ENCODE measurements at places on chromosomes 2 and 18. TPM values are rescaled to one million over a fixed set of nuclear protein-coding genes. Genes with fewer than 3 reads are reported as not detected.

- no peak overlapping the region for H3K27ac ChIP-seq
- no peak overlapping the region for H3K4me3 ChIP-seq
- no peak for DNase-seq
These were observed 16.5 kb downstream of the SUMO1 start for GRCh38 chr2:202221873-202222272.

GRCh38 chr2:214810671-214811070 lies 1.2 kb upstream of the BARD1 start:
- H3K4me3 ChIP-seq = peak overlapping the region; percentile 80
- DNase-seq = no peak
- H3K27me3 ChIP-seq = no peaks in the 10 kb centered on the region

DNA sequence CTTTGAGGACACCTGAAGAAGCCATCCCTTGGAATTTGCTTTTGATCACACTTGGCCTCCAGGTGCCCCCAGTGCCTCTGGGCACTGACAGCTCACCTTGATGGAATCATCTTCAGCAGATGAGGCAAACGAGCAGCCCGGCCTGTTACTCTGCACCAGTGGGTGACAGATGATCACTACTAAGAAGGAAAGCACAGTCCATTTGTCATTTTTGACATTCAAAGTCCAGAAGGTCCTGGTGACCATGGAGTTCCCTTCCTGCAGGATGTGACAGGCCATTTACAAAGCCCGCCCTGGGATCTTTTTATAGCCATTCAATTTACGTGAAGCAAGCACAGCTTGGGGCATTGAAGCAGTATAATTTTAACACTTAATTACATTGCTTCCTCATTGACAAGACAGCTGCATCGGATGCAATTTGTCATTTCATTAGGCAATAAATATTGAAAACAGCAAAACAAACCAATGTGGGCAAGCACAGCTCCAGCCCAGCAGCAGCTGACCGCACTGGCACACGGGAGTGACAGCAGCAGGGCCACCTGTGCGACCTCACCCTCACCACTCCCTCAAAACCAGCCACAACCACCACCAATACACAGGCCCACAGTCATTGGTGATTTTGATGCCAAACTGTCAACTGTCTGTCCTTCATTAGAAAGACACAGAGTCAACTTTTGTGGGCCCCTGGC lies 76.0 kb upstream of the SLC66A3 start:
- no peak overlapping the region for H3K4me3 ChIP-seq
- H3K4me1 ChIP-seq = no peaks in the 10 kb centered on the region
- H3K36me3 ChIP-seq = no peaks in the 10 kb centered on the region
- DNase-seq = no peak
- H3K27ac ChIP-seq = no peak overlapping the region
- H3K27me3 ChIP-seq = no peaks in the 10 kb centered on the region

GRCh38 chr2:25354116-25354515 lies 12.4 kb upstream of the DNMT3A start:
- no peaks in the 10 kb centered on the region for H3K4me1 ChIP-seq
- no peaks in the 10 kb centered on the region for H3K27me3 ChIP-seq
- H3K36me3 ChIP-seq = no peaks in the 10 kb centered on the region
- no peak overlapping the region for H3K4me3 ChIP-seq
- H3K27ac ChIP-seq = no peak overlapping the region
- DNase-seq = no peak

GRCh38 chr2:179729966-179730365 lies 131.4 kb downstream of the ZNF385B start:
- H3K27ac ChIP-seq = no peak overlapping the region
- H3K4me1 ChIP-seq = no peaks in the 10 kb centered on the region
- no peak overlapping the region for H3K4me3 ChIP-seq
- H3K36me3 ChIP-seq = no peaks in the 10 kb centered on the region
- H3K27me3 ChIP-seq = no peaks in the 10 kb centered on the region

- no peaks in the 10 kb centered on the region for H3K4me1 ChIP-seq
- no peak overlapping the region for H3K4me3 ChIP-seq
These were observed 16.8 kb downstream of the KDSR start for GRCh38 chr18:63350230-63350629.

- no peak for DNase-seq
- H3K4me3 ChIP-seq = no peak overlapping the region
- no peaks in the 10 kb centered on the region for H3K27me3 ChIP-seq
- H3K27ac ChIP-seq = no peak overlapping the region
These were observed 11.9 kb downstream of the NPAS2 start for GRCh38 chr2:100831831-100832230.

DNA sequence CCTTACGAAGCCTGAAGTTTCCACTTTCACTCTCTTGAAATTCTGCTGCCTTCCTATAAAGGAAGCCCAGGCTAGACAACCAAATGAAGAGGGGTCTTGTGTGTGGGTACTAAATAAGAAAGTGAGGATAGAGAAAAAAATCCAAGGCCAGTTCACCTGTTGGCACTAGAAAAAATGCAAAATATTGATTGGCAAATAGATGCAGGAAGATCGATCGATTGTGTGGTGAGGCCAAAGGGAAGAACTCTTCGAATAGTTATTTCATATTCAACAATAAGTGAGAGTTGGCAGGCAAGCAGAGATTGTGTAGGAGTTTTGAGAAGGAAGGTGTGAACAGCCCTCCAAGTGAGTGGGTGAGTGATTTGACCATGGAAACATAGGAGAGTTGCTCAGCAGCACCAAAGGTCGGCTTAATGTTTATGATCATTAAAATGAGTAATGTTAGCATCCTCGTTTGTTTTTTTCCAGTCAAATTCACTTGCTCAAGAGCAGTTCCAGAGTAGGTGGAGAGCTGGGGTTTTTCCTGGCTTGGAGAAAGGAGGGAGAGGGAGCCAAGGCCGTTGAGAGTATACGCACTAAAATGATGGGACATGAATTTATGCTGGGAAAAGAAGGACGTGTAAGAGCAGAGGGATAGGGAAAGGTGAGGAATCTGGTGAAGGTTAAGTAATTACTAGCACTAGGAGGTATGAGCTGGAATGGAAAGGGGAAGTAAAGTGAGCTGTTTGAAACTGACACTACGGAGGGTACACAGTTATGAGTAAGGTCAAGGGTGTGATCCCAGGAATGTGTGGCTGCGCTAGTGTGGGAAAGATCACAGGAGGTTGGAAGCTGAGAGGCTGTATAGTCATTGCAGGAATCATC lies 1.1 kb upstream of the NAPG start:
- H3K4me1 ChIP-seq = peaks cover 31% of the 10 kb centered on the region
- H3K4me3 ChIP-seq = peak overlapping the region; percentile 63
- H3K27me3 ChIP-seq = no peaks in the 10 kb centered on the region

DNA sequence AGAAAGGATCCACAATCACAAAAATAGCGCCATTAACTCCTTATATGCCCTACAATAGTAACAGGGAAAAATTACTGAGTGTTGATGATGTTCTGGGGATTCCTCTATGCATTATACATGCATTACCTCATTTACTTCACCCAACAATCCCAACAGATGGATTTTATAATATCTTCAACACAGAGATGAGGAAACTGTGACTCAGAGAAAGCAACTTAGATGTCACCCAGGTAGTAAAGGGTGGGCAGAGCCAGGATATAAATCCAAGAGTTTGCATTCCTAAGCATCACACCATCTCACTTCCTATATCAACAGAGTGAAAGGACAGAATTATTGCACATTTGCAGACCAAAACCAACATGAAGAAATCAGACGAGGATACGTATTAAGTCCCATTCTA lies 144.2 kb downstream of the TCF4 start:
- no peaks in the 10 kb centered on the region for H3K36me3 ChIP-seq
- no peak for DNase-seq
- no peak overlapping the region for H3K4me3 ChIP-seq
- no peak overlapping the region for H3K27ac ChIP-seq
- no peaks in the 10 kb centered on the region for H3K27me3 ChIP-seq
- H3K4me1 ChIP-seq = no peaks in the 10 kb centered on the region

DNA sequence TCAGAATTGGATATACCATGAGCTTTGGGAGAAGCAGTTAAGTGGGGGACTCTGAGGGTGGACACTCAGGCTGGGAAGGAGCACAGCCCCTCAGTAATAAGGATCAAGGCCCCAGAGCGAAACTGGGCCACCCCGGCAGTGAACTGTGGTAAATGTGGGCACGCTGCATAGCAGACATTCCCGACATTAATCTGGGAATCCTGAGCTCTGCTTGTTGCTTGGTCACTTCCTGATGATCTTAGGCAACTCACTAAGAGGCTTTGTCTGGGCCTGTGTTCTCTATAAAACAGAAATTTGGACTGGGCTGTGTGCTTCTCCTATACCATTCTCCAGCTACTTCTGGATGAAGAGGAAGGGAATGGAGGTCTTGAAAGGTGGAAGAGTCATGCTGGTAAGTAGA lies 4.8 kb downstream of the TGFBRAP1 start:
- H3K27me3 ChIP-seq = no peaks in the 10 kb centered on the region
- peaks cover 11% of the 10 kb centered on the region for H3K4me1 ChIP-seq
- no peaks in the 10 kb centered on the region for H3K36me3 ChIP-seq
- DNase-seq = no peak

DNA sequence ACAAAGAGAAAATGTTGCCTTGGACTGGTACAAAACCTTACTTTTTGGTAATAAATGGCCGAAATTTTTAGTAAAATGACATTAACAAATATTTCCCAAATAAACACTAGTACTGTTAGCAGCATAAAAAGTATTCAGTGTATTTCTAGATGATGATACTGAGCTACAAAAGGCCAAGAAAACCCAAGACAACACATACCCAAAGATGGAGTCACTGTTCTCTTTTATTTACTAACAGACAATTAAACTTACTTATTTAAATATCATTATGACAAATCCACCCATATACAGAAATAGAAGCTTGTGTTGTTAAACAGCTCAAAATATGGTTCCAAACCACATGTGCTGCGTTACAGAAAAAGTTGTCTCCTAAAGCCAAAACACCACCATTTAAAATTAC lies 239.9 kb downstream of the ZEB2 start:
- no peaks in the 10 kb centered on the region for H3K27me3 ChIP-seq
- no peak overlapping the region for H3K27ac ChIP-seq
- no peaks in the 10 kb centered on the region for H3K36me3 ChIP-seq
- no peak overlapping the region for H3K4me3 ChIP-seq

- H3K36me3 ChIP-seq = no peaks in the 10 kb centered on the region
- H3K27me3 ChIP-seq = no peaks in the 10 kb centered on the region
- H3K4me1 ChIP-seq = no peaks in the 10 kb centered on the region
- no peak overlapping the region for H3K4me3 ChIP-seq
- no peak overlapping the region for H3K27ac ChIP-seq
These were observed 335.3 kb downstream of the DLGAP1 start for GRCh38 chr18:4119813-4120212.

DNA sequence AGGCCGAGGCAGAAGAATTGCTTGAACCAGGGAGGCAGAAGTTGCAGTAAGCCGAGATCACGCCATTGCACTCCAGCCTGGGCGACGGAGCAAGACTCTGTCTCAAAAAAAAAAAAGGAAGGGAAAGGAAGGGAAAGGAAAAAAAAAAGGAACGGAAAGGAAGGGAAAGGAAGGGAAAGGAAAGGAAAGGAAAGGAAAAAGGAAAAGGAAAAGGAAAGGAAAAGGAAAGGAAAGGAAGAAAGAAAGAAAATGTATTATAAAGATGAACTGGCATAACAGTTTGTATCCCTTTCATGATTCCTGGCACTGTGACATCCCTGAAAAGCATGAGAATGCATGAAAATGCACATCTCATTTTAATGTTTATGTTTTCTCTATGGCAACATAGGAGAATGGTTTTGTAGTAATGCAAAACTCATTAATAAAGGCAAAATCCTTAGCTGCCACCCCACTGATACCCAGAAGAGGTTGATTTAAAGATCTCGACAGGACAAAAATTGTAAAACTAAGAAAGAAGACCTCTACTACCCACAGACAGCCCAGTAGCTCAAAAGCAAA lies 11.5 kb upstream of the MREG start:
- DNase-seq = no peak
- no peaks in the 10 kb centered on the region for H3K27me3 ChIP-seq
- peaks cover 8% of the 10 kb centered on the region for H3K36me3 ChIP-seq
- H3K27ac ChIP-seq = no peak overlapping the region
- no peak overlapping the region for H3K4me3 ChIP-seq
- peaks cover 5% of the 10 kb centered on the region for H3K4me1 ChIP-seq

DNA sequence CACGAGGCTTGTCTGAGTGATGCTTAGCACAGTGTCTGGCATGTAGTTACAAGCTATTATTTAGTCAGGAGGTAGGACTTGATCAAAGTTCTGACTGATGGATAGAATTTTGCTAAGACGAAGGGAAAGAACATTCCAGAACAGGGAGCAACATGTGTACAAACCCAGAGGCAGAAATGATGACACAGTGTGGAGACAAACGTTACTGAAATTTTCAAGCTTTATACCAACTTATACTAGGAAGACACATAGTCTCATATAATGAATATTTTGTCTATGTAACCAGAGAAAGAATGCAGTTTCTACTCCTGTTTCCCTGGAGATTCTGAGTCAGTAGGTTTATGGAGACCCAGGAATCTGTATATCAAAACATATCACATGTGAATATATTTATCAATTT lies 123.4 kb downstream of the FAM124B start:
- H3K27me3 ChIP-seq = no peaks in the 10 kb centered on the region
- no peaks in the 10 kb centered on the region for H3K4me1 ChIP-seq
- no peak for DNase-seq
- no peak overlapping the region for H3K27ac ChIP-seq
- no peaks in the 10 kb centered on the region for H3K36me3 ChIP-seq

GRCh38 chr18:3151399-3152264 lies 68.1 kb downstream of the MYOM1 start:
- DNase-seq = no peak
- peaks cover 11% of the 10 kb centered on the region for H3K4me1 ChIP-seq
- no peaks in the 10 kb centered on the region for H3K27me3 ChIP-seq
- no peaks in the 10 kb centered on the region for H3K36me3 ChIP-seq
- no peak overlapping the region for H3K27ac ChIP-seq

DNA sequence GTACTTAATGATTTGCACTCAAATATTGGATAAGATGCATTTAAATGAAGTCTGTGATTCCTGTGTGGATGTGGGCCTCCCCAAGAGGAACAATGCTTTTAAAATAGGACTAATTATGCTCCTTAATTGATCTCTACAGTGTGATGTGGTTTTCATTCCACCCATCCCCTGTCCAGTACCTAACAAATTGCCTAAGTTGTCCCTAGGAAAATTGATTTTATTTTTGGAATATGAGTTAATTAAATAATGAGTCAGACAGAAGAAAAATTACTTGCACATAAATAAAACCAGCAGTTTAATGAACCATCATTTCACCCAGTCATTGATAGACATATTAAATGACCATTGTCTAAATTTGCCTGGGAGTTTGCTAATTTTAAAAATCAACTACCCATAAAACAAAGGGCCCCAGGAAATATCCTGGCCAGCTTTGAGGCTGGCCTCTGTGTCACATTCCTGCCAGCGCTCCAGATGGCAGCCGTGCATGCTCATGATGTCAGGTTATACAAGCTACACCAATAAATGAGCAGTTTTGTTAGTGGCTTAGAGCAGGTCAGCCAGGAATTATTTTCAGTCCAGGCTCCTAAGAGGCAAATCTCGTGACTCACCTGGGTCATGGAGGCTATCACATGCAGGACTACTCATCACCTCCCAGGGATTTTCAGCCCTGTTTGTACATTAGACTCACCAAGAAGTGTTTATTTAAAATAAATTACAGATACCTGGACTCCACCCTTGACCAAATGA lies 31.9 kb downstream of the ABHD3 start:
- no peak overlapping the region for H3K27ac ChIP-seq
- no peaks in the 10 kb centered on the region for H3K36me3 ChIP-seq
- H3K4me3 ChIP-seq = no peak overlapping the region
- H3K27me3 ChIP-seq = no peaks in the 10 kb centered on the region
- no peak for DNase-seq

The SATB2 gene
- total RNA-seq = 3.9 TPM

The LYG2 gene
- total RNA-seq = not detected

The KLHL30 gene
- total RNA-seq = 0.90 TPM

The CNGA3 gene
- total RNA-seq = 0.17 TPM

The FOXI3 gene
- total RNA-seq = not detected

The SCYGR4 gene
- total RNA-seq = not detected

The DNER gene
- 0.14 TPM for total RNA-seq

The ITPRIPL1 gene
- total RNA-seq = 1.3 TPM

All from upper lobe of right lung (tissue), 1 donor.